LoVo (cell line): ENCODE measurements at places on chromosomes 3 and 15.

DNA sequence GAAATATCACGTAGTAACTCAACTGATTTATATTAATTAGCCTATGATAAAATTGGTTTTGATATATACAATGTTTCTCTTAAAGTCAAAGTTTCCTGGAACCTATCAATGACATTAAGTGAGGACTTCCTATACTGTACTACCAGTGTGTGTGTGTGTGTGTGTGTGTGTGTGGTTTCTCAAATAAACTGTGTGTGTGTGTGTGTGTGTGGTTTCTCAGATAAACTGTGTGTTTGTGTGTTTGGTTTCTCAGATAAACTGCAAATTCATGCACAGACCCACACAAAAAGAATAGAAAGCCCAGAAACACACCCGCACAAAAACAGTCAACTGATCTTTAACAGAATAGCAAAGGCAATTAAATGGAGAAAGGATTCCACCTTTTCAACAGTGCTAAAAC, 14.5 kb upstream of the WDR5B start:
- no peak for DNase-seq

DNA sequence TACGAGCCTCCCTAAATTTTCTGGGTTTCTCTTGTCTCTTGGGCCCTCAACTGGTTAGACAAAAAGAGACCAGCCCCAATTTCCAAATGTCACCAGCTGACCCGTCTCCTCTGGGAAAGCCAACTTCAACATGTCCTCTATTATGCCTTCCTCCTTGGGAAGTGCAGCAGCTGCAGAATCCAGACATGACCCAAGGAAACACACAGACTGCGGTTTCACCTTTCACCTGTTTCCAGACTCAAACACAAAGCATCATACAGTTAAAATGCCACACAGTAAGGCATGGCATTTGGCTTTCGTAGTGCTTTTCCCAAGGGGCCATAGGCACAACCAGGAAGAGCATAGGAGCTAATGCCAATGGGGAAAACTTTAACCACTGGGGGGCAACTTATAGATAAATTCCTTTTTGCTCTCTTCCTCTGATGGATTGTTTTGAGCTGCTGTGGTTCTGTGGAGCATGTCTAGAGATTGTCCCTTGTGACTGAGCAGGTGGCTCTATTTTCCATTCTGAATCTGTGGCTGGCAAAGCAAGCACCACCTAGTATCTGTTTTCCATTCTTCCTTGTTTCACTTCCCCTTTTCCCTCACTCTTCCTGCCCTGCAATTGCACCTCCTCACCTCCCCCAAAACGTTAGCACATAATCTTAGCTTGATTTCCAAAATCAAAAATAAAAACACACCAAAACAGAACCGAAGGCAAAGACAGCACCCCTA, 49.3 kb downstream of the HHLA2 start:
- no peak for DNase-seq

- DNase-seq, result no peak
These were observed 23.7 kb downstream of the CEP19 start for GRCh38 chr3:196688349-196688748.

GRCh38 chr3:160876643-160877042, 120.6 kb downstream of the PPM1L start:
- DNase-seq, result no peak

DNA sequence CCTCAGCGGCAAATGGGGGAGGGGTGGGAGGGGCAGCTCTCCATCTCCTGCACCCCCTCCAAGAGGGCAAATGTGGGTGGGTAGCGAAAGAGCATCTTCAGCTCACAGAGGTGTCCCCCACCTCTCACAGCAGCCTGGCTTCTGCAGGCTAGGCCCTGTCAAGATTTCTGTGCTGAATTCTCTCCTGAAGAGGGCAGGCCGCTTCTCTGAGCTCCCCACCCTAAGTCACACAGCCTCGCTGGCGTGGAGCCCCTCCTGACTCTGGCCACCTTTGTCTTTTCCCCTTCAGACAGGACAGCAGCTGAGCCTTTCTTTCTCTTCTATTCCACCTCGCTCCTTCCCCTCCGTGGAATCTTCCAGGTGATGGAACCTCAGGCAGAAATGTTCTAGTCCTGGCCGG, 26.3 kb upstream of the ADAMTS7 start:
- no peak for DNase-seq

DNA sequence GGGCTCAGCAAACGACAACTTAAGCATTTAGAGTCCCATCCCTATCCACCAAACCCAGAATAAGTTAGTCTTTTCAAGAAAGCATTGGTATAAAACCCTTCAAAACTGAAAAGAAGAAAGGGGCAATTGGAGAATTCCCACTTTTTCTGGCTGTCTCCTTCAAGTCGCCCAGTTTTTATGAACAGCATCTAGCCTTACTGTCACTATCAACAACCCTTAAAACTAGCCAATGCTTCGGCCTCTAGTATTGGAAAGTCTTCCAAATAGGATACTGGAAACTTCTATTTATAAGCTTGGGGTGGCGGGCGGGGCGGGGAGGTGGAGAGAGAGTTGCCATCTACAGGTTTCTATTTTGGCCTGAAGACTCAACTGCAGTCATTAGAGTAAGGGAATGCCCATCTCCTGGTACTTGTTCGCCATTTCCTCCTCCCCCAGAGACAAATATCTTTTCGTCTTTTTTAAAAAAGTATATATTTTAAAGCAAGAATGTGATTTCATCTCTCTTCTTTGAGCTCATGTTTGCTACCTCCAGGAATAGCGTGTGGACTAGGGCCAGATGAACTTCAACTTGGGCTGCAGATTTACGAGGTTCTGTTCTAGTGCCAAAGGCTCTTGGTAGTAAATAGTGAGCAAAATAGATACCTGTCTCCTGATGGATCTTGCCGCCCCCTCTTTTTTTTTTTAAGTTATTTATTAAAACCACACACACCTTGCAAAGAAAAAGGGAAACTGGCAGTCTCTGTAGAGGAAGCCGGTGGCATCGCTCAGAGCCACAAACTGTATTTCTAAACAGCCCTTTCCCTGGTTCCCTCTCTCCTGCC, 2.7 kb downstream of the BCL6 start:
- peak; percentile 61 for DNase-seq

DNA sequence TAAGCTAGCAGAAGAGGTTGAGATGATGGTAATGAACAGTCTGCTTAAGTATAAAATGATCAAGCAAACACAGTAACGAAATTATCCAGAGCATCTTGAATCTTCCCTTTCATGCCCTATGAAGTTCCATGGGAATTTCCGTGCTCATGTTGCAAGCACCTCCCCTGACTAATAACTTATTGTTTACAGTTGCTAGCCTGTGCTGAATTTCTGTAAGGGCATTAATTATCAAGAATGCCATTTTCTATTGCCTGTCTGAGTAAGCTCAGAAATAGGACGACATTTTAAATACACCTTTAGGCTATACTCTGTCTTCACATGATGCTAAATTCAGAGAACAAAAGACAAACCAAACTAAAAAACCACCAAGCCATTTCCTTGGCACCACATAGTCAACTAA, 257.5 kb upstream of the LRTM1 start:
- DNase-seq, result no peak
